ENCODE measurements at places on chromosomes 4 and X.

DNA sequence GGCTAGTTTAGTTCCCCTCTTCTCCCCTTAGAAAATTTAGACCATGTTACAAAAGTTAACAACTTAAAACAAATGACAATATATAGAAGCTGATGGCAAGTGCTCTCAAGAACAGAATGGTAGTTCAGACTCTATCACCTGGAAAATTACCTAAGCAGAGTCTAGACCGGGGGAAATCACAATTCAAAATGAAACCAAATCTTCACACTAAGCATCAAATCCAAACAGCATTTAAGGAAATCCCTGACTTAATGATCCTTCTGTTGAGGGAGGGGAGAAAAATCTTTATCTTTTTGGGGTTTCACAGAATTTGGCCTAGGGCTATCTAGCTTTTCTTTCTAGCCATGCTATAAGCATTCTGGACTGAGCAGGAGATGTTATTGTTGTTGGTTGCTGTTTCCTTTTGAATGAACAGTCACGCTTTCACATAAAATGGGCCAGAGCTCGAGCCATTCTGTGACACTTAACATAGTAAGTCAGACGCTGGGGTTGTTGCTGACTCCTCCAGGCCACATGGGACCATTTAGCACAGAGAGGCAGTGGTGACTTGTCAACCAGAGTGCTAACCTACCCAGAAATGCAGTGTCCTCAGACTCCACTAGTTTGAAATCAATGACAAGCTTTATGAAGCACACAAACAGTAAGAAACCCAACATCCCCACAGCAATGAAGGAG lies 16.0 kb upstream of the LSM6 start:
- DNase-seq: no peak

DNA sequence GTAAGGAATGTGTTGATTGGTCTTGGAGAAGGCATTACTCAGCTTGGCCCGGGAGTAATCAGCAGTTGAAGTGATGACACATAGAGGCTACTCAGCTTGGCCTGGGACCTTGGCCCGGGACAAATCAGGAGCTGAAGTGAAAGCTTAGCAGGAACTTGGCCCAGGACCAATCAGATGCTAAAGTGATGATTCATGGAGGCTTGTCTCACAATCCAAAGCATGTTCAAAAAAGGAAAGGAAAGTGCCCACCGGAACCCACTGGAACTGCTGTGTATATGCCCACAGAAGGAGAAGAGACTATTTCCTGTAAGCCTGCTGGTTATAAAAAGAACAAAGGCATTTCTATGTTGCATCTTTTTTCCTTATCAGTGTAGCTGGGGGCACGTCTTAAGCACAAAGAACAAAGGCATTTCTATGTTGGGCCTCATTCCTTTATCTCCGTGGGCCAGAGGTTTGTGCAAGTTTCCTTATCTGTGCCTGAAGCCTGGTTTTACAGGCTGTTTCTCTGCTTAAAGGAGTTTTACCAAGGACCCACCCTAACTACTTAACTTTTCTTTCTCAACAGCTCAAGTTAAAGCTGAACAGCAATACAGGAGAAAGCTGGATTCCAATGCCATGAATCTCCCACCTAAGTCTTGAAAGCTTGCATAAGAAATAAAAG lies 1176.7 kb downstream of the NLGN4X start:
- DNase-seq: peak; percentile 32

GRCh38 chr4:26252349-26253025 lies 68.3 kb upstream of the RBPJ start:
- peak; percentile 69 for DNase-seq

GRCh38 chr4:41066049-41066448 lies 148.3 kb downstream of the APBB2 start:
- DNase-seq: no peak

DNA sequence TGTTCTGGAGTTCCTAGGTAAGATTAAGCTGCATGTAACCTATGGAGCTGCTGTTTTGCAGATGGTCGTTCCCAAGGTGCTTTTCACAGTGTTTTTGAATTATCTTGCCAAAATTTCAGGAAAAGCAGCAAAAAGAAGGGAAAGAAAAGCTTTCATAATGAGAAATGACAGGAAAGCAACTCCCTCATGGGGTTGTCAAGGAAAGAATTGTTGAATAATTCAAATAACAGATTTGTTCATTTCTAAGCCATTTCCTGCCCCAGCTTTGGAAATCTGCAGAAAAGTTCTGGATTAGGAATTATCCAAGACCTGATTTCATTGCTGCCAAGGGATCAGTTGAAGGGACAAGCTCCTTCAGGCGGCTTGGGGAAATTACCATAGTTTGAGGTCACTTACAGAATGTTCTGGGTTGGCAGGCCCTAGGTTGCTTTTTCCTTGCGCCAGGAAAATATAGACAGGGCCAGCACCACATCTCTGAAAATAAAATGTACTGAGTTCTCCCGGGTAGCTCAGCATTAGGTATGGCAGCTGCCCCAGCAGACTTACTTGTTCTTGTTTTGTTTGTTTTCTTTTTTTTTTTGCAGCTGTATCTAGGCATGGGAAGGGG lies 354.7 kb downstream of the STIM2 start:
- DNase-seq: no peak

DNA sequence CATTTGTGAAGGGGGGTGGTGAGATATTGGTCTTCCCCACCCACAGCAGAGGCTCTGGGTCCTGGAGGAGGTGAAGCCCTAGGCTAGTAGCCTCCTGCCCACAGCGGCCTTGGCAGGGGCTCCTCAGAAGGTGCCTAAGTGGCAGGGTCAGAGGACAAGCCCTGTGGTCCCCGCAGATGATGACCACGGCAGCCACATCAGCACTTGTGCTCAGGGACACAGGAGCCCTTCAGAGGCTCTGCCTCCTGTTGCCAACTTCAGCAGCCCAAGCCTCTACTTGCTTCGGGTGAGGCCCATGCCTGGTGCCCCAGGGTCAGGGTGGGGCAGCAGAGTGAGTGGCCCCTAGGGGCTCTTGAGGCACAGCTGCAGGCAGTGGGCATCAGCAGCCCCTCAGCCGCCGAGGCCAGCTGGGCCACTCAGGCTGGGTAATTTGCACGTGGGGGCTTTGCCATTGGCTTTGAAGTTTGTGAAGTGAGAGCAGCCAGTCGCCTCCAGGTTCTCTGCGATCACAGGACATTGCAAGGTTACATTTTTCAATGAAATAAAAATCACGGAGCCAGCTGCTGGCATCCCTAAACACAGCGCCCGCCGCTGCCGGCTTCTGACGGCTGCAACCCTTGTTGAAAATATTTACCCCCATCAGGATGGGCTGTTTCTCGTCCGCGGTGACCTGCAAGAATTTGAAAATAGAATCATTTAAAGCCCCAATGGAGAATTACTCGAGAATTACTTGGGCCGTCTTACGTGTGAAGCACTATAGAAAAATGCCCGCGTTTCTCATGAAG lies 108.5 kb downstream of the HMX1 start:
- DNase-seq: no peak

DNA sequence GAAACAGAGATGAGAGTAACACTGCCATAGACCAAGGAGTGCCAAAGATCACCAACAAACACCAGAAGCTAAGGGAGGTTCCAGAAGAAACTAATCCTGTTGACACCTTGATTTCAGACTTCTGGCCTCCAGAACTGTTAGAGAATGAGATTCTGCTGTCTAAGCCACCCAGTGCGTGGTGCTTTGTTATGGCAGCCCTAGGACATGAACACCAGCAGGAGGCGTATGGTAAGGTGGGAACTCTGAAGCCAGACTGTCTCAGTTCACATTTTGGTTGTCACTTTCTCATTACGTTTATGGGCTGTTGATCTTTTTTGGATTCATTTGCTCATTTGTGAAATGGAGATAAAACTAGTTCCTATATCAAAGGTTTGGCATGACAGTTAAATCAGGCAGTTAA lies 142.9 kb downstream of the DCHS2 start:
- no peak for DNase-seq

DNA sequence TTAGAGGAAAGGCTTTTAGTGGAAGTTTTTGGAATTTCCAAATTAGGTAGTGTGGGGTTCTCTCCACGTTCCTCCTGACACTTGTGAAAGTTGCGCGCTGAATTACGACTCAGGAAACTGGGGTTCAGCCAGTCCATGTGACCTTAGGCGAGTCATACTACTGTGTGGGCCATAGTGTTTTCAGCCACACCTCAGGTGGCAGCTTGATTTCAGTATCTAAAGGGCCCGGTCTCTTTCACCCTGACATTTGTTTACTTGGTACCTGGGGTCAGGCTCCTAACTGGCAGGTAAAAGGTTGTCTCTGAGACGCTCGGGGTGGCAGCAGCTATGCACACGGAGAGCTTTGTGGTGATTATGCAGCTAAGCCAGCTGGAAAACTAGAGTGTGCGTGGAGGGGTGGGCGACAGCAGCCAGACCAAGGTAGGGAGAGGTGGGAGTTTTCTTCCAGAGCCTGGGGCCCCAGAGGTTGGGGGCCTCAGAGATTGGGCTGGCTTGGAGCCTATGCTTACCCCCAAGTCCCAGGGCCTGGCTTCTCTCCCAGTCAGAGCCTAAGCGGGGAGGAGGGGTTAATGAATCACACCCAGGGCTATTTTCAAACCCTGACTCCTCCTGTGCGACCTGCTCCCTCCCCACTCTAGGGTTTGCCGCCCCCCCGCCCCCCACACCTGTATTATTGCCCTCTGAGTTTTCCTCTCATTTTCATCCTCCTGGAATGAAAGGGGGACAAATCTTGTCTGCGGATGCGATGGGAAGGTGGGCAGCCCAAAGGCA lies 47.2 kb downstream of the STARD8 start:
- no peak for DNase-seq

GRCh38 chr4:7820031-7820818 lies 119.4 kb downstream of the AFAP1 start:
- no peak for DNase-seq

- no peak for DNase-seq
Measured at GRCh38 chr4:183411291-183411861, 33.1 kb upstream of the CDKN2AIP start.

GRCh38 chrX:118519411-118520215 lies 24.0 kb downstream of the DOCK11 start:
- no peak for DNase-seq

DNA sequence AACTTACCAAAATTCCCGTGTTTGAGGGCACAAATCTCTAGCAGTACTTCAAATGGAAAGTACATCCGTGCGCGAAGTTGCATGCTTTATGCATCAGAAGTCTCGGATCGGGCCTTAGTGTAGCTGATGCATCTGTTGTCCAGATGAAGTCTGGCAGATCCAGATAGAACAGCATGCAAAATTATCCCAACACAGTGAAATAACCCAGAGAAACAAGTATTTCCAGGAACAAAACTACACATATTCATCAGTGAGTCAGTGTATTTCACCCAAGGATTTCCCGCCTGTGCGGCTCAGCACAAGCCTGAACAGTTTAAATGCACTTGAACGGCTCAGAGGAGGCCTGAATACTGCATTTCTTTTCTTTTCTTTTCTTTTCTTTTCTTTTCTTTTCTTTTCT lies 27.4 kb upstream of the CLDN24 start:
- DNase-seq: no peak

DNA sequence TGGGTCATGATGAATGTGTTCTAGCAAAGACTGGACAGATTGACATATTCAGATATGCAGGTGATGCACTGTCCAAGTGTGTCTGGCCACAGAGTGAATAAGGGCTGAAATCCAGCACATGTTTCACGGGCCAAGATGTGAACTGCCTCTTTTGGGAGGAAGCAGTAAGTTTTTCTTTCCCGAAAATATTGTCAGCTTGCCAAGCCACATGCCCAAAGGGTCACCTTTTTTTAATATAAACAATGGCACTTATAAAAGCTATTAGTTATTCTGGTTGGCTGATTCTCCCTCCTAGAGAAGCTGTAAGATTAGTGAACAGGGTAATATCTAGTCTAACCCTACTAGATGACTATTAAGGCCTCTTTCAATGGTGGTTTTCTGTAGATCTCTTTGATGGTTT lies 1.5 kb upstream of the EDNRA start:
- no peak for DNase-seq

- peak; percentile 88 for DNase-seq
Measured at GRCh38 chr4:165971933-165972332, 98.9 kb downstream of the TLL1 start.

- DNase-seq: no peak
Measured at GRCh38 chr4:63708661-63709060, 700.6 kb downstream of the TECRL start.

GRCh38 chr4:48322063-48322462 lies 19.3 kb upstream of the SLAIN2 start:
- no peak for DNase-seq

DNA sequence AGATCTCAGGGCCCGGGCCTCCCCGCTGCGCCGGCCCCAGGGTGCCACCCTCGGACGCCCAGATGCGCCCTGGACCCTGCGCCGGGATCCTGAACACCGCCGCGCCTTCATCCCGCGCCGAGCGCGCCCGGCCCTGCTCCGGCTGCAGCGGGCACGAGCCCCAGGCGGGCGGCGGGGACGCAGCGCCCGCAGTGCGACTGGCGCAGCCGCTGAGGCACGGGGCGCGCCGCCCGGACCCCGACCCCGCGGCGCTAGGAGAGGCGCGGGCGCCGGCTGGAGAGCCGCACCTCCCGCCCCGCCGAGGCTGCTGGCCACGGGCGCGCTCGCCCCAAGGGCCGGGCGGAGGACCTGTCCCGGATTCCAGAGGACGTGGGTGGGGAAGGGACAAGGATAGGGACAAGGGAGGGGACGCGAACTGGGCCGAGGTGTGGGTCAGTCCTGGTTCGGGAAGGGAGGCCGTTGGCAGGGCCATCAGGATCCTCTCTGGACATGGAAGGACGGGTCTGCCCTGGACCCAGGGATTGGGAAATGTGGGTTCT lies 1.1 kb downstream of the ZFYVE28 start:
- peak; percentile 30 for DNase-seq

DNA sequence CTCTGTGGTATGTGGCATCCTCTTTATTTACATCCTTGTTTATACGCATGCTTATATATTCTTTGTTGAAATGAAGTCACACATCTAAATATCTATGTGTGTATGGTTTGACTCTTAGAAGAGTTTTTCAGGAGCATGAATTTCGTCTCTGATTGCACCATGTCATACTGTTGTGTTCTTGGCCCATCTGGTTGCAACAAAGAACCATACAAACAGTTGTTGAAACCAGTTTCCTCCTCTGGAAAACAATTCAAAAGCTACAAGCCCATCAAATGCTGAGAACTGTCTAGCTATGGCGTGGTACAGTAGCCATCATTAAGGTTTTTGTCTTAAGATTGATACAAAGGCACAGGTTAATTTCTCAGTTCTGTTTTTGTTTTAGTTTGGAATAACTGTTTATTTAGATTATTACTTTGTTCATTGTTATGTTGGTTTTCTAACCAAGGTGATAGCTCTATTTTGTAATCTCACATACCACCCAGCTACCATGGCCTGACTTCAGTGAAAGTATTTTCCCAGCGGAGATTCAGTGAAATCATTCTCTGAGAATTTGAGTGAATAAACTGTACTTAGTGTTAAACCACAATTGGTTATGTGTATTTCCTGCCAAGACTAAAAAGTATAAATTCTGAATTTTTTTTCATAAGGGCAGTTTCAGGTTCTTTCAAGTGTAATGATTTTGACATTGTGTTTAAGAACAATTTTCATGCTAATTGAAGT lies 91.0 kb downstream of the ARHGAP24 start:
- no peak for DNase-seq
